ENCODE measurements at places on chromosomes 5 and 9.
A peak's percentile ranks its signal among the peaks of the same experiment; 100 is the strongest.

GRCh38 chr5:68745448-68745847, 348.4 kb upstream of the SLC30A5 start:
- DNase-seq, result no peak

- DNase-seq, result no peak
Measured at GRCh38 chr5:116671211-116671736, 96.7 kb upstream of the SEMA6A start.

DNA sequence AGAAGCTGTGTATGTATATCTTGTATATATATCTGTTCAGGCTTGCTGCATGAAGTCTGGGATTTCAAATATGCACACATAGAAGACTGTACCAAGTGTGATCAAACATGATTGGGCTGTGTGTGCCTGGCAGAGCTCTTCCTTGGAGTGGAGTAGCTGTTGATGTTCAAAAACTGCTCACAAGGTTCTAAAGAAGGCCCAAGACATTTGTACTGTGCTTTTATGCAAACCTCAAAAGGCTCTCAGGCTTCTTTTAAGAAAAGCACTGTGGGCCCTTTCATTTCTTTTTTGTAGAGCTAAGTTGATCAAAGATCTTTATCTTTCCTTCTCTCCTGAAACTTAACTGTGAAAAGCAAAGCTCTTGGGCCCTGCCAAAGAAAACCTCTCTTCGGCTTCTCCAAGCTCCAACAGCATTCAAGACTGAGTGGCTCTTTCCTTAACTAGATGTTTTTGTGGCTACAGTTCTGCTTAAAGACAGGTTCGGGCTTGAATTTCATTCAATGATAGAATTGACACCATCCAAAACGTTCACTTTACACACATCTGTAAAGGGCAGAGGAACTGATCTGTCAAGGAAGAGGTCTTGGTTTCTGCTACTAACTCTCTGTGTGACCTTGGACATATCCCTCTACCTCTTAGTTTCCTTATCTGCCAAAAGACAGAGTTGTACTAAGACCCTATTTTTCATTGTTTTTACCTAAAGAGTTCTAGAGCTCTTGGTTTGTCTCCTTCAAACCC, 105.8 kb upstream of the IL6ST start:
- DNase-seq, result no peak

- no peak for DNase-seq
Measured at GRCh38 chr5:9545992-9546851, at the start of gene SEMA5A. Gene SEMA5A, minus strand, starts transcription at chr5:9546075. Its CDS starts 166,129 bp downstream, at chr5:9379946.

GRCh38 chr9:99185934-99186333, 35.8 kb downstream of the ALG2 start:
- DNase-seq, result no peak

GRCh38 chr9:111825468-111826145, 30.9 kb upstream of the SHOC1 start:
- DNase-seq, result no peak

DNA sequence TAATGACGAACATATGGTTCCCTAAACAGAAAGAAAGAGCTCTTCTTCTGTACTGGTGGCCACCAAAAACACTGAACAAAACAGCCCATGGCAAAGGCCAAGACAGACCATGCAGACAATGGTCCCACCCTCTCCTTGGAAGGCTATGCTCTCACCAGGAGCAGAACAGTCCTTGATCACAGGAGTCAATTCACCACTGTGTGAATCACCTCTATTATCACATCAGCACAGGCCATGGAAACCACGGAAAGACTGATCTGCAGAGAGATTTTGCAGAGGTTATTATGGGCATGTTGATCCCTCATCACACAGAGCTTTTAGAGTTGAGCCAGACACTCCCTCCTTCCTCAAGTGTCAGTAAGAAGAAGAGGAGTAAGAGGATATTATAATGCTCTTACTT, 134.0 kb upstream of the RASEF start:
- no peak for DNase-seq

GRCh38 chr5:168531987-168532864, 3.1 kb downstream of the FBLL1 start:
- no peak for DNase-seq

GRCh38 chr5:148912714-148913398, 86.4 kb downstream of the ADRB2 start:
- DNase-seq, result peak; percentile 94

GRCh38 chr5:154514331-154514730, 36.3 kb upstream of the HAND1 start:
- no peak for DNase-seq

DNA sequence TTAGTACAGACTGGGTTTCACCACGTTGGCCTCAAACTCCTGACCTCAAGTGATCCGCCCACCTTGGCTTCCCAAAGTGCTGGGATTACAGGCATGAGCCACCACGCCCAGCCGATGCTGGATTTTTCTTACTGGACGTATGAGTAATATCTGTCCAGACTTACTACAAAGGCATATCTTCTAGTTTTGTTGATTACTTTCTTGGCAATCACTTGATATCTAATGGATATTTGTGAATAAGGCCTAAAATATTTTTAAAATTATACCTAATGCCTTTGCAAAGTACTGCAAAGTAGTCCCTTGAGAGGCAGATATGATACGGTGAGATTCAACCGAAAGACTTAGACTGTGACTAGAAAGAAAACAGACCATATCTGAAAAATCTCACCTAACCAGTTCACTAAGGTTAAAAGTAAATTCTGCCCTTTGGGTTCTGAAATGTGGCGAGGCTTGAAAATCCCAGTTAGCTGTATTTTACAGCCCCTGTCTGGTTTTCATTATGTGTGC, 152.1 kb downstream of the GNAQ start:
- no peak for DNase-seq

DNA sequence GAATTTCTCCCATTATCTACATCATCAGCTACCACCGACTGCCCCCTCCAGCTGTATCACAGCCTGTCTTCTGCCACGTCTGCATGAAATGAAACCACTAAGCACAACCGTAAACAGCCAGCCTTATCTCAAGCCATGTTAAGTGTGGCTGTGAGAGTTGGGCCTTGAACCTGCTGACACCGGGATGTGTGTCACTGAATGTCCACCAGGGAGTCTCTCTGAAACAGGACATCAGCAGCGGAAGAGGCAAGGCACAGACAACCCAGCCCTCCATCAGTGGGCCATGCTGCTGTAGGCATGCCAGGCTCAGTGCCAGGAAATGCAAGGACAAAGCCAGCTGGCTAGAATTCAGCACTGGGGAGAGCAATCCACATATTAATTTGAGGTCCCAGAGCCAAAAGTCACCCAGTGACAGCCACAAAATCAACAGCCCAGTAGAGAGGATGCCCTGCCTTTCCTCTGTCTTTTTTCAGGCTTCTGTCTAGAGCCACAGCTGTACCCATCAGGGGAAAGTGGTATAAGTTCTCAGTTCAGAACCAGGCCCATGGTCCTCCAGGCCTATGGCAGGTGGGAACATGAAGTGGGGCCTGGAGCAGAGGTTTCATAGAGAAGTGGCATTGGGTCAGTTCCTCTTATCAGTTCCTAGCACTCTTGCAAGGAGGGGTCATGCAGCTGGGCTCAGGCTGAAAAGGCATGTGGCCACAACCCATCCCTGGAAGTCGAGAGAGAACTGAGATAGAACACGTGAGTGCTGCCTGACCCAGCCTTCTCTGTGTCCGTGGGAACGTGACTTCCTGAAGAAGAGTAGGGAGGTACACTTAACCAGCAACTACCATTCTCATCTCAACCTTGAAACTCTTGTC, 199.4 kb downstream of the ESM1 start:
- DNase-seq, result no peak
